ENCODE measurements at places on chromosomes 1 and 21. TPM values are rescaled to one million over a fixed set of nuclear protein-coding genes. Genes with fewer than 3 reads are reported as not detected.

The FCN3 gene
- not detected for total RNA-seq

The OLFML2B gene
- total RNA-seq = 39.7 TPM

DNA sequence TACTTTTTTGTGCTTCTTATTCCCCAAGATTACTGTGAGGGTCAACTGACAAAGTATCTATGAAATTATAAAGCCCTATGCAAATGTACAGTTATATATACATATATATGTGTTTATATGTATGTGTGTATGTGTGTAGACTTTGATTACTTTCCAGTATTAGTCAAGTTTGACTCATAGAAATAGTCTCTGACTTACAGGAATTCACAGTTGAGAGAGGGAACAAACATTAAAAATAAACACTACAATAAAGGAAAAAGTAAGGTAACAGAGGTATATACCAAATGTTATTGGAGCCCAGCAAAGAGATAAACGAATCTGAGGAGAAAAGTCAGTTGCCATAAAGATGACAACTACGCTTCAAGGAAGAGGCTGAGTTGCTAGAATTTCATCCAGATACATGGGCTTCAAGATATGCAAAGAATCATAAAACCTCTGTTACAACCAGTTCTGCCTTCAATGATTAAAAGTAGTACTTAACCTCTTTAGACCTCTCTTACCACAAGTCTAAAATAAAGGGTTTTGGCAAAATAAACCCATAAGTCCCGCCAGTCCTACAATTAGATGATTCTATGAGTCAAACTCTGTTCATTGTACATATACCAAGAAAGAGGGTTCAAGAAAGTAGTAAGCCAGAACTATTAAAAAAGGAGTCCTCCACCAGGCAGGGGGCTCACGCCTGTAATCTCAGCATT lies 7.2 kb downstream of the IFT25 start:
- H3K4me1 ChIP-seq = no peaks in the 10 kb centered on the region
- no peaks in the 10 kb centered on the region for H3K27me3 ChIP-seq
- H3K27ac ChIP-seq = no peak overlapping the region
- peaks cover 62% of the 10 kb centered on the region for H3K36me3 ChIP-seq

The IL6R gene
- total RNA-seq = 0.53 TPM

DNA sequence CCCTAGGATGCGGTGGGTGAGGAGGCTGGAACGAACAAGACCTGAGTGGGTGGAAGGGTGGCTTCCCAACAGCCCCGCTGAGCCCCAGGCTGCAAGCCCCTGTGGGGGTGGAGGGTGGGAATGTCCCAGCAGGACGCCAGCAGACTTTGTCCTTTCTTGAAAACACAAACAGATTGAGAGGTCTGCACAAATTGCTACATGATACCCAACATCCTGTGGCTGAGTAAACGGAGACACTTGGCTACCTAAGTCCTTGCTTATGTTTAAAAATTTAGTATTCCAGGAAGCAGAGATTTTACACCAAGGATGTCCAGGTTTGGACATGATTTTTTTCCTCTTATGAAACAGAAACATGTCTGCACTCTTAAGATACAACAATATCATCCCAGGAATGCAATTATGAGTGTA lies 11.8 kb upstream of the F3 start:
- H3K36me3 ChIP-seq = no peaks in the 10 kb centered on the region
- peak; percentile 40 for DNase-seq
- H3K27ac ChIP-seq = no peak overlapping the region
- H3K27me3 ChIP-seq = no peaks in the 10 kb centered on the region
- H3K4me3 ChIP-seq = no peak overlapping the region
- peaks cover 53% of the 10 kb centered on the region for H3K4me1 ChIP-seq

The KDF1 gene
- total RNA-seq = not detected

The CD34 gene
- 0.36 TPM for total RNA-seq

DNA sequence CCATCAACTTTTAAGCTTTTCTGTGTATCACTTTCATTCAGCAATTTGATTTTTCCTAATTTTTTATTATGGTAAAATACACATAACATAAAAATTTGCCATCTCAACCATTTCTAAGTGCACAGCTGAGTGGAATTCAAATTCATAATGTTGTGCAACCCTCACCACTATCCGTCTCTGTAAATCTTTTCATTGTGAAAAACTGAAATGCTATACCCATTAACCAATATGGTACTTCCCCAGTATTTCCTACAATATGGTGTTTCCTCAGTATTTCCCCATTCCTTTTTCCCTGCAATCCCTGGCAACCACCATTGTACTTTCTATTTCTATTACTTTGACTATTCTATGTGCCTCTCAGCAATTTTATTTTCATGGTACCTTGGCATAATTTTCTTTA lies 6.8 kb downstream of the STPG1 start:
- no peaks in the 10 kb centered on the region for H3K4me1 ChIP-seq
- H3K4me3 ChIP-seq = no peak overlapping the region
- no peaks in the 10 kb centered on the region for H3K27me3 ChIP-seq
- H3K27ac ChIP-seq = no peak overlapping the region
- no peaks in the 10 kb centered on the region for H3K36me3 ChIP-seq
- DNase-seq = no peak

DNA sequence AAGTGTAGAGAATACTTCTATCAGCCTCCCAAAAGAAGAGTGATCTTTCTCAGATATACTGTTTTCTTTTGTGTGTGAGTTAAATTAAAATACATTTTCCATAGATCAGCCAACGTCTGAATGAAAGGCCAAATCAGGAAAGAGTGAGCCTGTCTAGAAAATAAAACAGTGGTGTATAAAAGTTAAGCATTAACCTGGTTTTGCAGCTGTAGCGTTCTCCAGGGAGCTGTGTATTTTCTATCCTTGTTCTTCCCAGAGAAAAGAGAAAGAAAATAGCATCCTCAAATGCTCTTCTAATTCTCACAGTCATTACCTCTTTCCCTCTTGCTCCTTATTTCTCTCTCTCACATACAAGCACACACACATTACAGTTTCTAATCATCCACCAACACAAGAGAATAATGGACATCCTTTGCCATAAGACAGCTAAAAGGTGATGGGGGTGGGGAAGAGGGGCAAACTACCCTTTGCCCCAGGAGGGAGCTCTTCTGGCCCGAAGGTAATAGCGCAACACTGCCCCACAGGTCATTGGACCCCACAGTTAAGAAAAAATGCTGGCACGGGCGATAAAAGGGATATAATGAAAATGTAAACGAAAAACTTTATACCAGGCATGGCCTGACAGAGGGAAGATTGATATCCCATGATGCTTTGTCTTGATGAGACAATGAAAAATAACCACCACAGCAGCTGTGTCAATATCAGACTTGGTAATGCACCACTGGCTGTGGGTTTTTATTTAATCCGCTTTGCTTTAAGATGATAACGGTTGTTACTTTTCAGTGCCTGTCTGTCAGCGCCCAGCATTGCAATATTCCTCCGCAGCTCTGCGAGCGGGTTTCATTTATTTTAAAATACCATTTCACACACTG lies 150.3 kb downstream of the NUF2 start:
- H3K27ac ChIP-seq = peak overlapping the region; percentile 50
- DNase-seq = peak; percentile 56
- H3K4me3 ChIP-seq = peak overlapping the region; percentile 48

GRCh38 chr1:153733970-153734369 lies 6.1 kb downstream of the INTS3 start:
- no peaks in the 10 kb centered on the region for H3K4me1 ChIP-seq
- H3K27ac ChIP-seq = no peak overlapping the region
- H3K36me3 ChIP-seq = no peaks in the 10 kb centered on the region
- no peaks in the 10 kb centered on the region for H3K27me3 ChIP-seq
- no peak overlapping the region for H3K4me3 ChIP-seq

DNA sequence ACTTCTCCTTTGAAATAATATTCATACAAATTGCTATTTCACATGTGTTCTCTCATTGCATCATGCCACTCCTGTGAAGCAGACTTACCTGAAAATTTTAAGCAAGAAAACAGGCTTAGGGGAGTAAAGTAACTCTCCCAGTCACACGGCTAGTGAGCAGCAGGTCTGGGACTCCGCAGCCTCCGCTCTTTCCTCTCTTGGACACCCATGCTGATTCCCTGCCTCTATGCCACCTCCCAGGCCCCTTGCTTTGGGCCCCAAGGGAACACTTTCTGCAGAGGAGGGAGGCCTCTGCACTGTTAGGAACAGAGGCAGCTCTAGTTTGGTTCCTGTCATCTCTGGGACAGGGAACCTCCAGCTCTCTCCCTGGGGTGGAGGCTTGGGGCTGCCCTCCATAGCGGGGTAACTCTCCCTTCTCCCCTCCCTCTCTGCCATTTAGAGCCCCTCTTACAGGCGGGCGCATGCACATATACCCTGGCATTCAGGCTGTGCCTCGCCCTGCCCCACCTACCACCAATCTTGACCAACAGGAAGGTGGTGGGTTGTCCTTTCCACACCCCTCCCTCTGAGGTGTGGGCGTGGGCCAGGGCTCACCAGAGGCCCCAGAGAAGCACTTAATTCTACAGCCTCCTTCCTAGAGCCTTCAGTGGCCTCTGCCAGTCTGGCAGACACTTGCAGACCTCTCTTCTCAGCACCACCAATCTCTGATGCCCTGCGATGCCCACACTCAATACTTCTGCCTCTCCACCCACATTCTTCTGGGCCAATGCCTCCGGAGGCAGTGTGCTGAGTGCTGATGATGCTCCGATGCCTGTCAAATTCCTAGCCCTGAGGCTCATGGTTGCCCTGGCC lies at the start of gene RXFP4:
TSS of gene RXFP4 (plus strand) at position 646 of the 852 bp plus-strand sequence. CDS start at position 718, 72 bp downstream.
- H3K4me1 ChIP-seq = peaks cover 35% of the 10 kb centered on the region
- peak within 1 kb of the TSS; percentile 19 for H3K27ac ChIP-seq
- peak; percentile 70 for DNase-seq
- no peak within 1 kb of the TSS for H3K4me3 ChIP-seq
- peaks cover 5% of the 10 kb centered on the region for H3K36me3 ChIP-seq

GRCh38 chr1:159076438-159077119 lies at the start of gene AIM2:
TSS of gene AIM2 (minus strand) at chr1:159076766. CDS start at chr1:159073499, 3,267 bp downstream.
- H3K36me3 ChIP-seq = no peaks in the 10 kb centered on the region
- no peak within 1 kb of the TSS for H3K27ac ChIP-seq
- no peaks in the 10 kb centered on the region for H3K4me1 ChIP-seq
- H3K27me3 ChIP-seq = peaks cover 3% of the 10 kb centered on the region

DNA sequence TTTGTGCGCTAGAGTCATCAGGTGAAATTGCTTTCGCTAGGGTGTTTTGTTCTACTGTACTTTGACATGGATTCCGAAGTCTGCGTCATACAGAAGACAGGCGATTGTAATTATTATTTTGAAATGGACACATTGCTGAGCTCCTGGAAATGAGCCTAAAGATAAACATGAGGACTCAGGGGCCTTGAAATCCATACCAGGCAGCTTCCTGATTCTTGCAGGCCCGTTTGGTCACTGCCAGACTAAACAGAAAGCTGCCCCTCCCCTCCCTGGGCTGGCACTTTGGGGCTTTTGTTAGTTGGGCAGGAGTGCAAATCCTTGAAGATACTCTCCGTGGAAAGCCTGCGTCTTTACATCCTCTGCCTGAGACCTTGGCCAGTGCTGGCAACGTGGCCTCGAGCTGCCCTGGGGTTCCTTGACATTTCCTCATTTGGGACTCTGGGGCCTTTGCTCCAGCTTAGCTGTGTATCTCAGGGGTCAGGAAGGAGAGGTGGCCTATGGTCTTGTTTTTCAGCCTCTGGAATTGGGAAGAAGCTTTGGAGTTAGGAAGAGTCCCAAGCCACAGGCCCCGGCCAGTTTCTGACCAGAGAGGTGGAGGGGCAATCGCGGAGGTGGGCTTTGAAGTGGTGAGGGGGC lies 26.9 kb upstream of the KCNE2 start:
- H3K27me3 ChIP-seq = no peaks in the 10 kb centered on the region
- DNase-seq = no peak
- no peaks in the 10 kb centered on the region for H3K36me3 ChIP-seq
- H3K4me1 ChIP-seq = no peaks in the 10 kb centered on the region

The LCE1F gene
- not detected for total RNA-seq

DNA sequence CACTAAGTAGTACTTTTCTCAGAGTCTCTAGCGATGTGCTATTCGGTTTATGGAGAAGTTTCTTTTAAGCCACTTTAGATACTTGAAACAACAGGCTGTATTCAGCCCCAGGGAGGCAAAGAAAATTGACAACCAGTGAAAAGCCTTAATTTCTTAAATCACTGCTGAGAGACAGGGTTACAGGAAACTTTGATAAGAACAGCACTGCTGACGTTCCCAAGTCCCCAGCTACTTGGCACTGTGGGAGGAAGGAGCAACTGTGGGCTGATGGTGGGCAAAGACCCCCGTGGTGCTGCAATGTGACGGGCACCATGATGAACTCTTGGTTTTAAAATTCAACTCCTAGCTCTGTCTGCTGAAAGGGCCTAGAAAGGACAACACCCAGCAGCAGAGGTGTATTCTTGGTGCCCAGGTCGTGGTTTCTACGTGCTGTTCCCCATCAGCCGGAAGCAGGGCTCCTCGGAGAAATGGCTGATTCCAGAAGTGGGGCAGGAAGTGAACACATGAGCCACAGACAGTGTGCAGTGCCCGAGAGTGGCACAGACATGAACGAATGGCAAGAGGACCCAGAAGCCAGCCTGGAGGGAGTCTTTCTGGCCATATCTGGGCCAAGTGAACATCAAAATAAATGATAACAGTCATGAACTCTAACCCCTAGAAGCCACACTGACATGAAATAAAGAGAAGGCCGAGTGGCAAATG lies 5.3 kb downstream of the PTTG1IP start:
- H3K27ac ChIP-seq = no peak overlapping the region
- no peak overlapping the region for H3K4me3 ChIP-seq
- peaks cover 56% of the 10 kb centered on the region for H3K4me1 ChIP-seq
- H3K36me3 ChIP-seq = peaks cover 27% of the 10 kb centered on the region

All from SJCRH30 (cell line).